ENCODE measurements at places on chromosomes 12 and 14.

- no peak for DNase-seq
Measured at GRCh38 chr12:15541996-15542631, 219.8 kb downstream of the PTPRO start.

DNA sequence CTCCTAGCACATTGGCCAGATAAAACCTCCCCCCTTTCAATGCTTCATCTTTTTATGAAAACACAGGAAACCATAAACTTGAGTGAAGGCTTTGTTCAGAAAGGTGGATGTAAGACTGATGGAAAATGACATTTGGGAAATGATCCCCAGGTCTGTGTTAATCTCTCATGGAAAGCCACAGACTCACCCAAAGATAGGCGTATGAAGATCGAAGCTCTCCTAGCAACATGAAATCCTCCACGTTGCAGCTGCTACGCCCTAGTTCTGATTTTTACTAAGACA is 63.4 kb upstream of the PTGR2 start:
- no peak for DNase-seq

DNA sequence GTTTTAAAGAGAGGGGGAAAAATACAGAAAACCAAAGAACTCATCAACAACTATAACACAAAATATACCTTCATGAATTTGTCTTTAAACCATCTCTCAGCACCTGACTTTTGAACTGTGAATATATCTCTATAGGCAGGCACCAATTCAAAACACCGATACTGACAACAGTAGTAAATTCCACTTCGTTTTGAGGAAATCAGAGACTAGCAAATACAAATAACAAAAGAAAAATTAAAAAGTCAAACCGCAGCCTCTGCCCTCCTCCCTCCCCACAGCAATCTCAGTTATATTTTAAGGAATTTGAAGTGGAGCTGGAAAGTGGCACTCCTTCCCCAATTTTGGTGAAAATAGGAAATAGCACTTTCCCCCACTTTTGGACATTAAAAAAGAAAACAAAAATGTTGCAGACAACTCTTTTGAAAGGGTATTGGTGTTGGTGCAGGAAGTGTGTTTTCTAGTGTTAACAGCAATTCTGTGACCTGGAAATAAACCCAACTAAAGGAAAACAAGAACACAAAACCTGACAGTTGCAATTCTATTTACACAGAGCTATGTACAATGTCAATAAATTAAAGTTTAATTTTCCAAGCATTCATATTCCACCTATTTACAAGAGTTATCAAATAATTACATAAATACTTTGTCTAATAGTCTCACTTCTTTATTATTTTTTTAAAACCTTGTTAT is 13.5 kb downstream of the TBX3 start:
- no peak for DNase-seq

DNA sequence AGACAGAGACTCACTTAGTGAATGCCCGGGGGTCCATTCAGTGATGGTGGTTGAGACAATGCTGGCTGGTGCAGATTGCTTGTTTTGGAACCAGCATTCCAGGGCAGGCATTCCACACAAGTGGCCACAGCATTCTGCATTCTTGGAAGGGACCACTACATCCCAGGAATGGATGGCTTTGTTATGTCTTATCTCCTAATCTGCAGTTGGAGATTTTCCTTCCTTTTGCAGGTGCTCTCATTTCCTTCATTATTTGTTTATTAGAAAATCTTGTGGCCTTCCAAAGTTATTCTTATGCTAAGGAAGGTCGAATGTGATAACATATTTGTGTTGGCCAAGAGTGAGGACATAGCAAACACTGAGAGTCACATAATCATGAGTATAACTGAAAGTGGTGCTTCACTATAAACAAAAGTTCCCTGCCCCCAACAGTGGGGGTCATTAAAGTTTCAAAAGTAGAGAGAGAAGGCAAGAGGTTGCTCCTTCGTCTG is 66.0 kb downstream of the BMP4 start:
- DNase-seq = no peak

DNA sequence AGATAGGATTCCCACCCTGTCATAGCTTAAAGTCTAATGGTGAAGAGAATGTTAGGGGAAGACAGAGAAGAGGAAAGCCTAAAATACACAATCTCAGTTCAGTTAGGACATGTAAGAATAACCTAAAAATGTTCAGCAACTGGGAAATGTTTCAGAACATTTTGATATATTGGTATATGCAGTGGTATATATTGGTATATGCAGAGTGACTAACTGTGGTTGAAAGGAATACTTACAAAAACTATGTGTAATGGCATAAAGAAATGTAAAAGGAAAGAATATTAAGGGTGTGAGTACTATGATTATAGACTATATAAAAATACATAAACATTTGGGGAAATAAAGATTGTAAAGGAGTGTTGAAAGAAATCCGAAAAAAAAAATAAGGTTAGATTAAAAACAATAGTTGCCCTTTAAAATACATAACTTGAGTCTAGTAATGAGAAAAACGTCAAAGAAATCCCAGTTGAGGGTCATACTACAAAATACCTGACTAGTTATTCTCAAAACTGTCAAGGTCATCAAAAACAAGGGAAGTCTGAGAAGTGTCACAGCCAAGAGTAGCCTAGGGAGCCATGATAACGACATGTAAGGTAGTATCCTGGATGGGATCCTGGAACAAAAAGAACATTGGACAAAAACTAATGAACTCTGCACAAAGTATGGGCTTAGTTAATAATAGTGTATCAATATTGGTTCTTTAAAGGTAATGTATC is 25.6 kb downstream of the ZDHHC17 start:
- no peak for DNase-seq

GRCh38 chr12:57740656-57741412 is 2.3 kb upstream of the AGAP2 start:
- DNase-seq = no peak

DNA sequence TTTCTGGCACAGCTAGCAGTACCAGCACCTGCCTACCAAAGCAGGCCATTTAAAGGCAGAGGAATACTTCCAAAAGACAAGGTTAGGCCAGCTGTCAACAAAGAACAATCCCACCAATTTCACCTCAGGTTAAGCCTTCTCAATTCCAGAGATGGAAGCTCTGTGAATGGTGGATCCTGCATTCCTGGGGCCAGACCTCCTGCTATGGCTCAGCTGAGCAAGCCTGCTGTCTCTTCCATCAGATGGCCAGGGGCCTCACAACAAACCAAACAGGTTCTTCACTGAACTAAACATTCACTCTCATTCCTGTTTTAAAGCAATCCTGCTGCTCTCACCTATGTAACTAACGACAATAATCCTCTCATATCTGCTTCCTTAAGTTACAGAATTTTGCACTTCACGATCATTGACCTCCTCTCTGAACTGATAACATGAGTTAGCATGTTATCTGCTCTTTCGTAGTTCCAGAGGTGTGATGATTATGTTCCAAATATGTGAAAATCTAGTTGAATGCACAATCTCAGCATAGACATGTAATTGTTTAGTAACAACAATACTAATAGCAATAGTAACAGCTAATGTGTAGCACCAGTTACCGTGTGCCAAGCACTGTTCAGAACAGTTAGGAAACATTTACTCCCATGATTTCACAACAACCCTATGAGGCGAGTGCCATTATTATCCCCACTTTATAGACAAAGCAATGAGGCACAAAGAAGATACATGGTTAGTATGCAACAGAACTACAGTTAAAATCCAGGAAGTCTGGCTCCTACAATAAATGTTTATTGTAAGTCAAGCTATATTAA is 73.2 kb downstream of the SLC2A13 start:
- no peak for DNase-seq

- no peak for DNase-seq
Measured at GRCh38 chr12:81245458-81245857, 167.6 kb downstream of the ACSS3 start.

- DNase-seq = no peak
Measured at GRCh38 chr14:69101331-69101826, 51.5 kb downstream of the DCAF5 start.

- no peak for DNase-seq
Measured at GRCh38 chr14:93019970-93020369, 95.8 kb downstream of the ITPK1 start.

- DNase-seq = no peak
Measured at GRCh38 chr12:3836641-3837040, 36.6 kb downstream of the PARP11 start.

GRCh38 chr12:80157645-80158044 is 58.3 kb downstream of the OTOGL start:
- no peak for DNase-seq

- no peak for DNase-seq
Measured at GRCh38 chr12:124611559-124612409, 44.4 kb upstream of the NCOR2 start.

- no peak for DNase-seq
Measured at GRCh38 chr12:117559978-117560377, 198.6 kb upstream of the NOS1 start.

GRCh38 chr12:109631751-109632150 is 58.2 kb downstream of the MVK start:
- no peak for DNase-seq

GRCh38 chr14:34050606-34051005 is 99.7 kb upstream of the EGLN3 start:
- no peak for DNase-seq

DNA sequence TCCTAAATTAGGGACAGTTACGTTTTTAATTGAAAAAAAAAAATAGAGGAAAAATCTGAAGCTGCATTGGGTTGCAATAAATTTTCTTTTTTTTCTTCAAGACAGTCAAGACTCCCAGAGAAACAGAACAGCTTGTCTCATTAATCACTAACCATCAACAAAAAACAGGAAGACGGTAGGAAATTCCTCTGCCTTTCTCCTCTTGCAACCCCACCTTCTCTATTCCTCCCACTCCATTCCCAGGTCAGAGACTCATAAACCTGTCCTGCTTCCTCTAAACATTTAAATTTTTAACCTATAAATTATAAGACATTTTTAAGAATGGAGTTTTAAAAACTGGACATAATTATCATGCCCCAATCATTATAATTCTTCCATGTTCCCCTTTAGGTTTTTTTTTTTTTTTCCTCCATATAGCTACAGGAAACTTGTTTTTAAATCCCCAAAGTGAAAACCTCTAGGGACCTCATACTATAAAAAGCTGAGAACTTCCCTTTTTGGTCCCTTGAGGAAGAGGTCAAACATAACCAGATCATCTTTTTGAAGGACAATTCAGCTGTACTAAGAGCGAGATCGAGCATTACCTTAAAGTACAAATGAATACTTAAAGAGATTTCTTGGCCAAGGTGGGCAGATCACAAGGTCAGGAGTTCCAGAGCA is 36.0 kb downstream of the CPM start:
- no peak for DNase-seq

DNA sequence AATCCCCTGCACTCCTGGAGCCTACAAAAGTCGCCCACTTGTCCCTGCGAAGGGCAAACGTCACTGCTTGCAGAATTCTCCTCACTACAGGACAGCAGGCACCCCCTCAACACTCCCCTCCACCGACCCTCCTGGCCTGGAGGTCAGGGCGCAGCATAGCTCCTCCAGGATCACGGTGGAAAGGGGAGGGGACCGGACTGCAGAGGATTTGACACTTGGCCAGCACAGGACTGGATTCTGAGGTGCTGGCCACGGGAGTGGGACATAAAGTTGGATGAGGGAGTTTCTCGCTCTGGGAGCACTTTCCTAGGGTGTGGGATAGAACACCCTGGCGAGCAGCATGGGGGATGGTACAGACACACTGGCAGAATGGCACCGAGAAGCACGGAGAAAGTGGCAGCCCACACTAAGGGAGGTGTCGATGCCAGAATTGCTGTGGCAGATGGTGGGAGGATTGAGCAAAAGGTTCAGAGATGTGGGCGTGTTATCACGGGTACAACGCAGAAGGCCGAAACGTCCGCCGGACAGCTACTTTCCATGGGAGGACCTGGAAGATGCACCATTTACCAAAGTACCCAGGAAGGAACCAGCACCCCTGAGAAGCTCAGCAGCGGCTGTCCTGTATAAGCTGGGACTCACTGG is 51.4 kb upstream of the DIO3 start:
- DNase-seq = no peak

DNA sequence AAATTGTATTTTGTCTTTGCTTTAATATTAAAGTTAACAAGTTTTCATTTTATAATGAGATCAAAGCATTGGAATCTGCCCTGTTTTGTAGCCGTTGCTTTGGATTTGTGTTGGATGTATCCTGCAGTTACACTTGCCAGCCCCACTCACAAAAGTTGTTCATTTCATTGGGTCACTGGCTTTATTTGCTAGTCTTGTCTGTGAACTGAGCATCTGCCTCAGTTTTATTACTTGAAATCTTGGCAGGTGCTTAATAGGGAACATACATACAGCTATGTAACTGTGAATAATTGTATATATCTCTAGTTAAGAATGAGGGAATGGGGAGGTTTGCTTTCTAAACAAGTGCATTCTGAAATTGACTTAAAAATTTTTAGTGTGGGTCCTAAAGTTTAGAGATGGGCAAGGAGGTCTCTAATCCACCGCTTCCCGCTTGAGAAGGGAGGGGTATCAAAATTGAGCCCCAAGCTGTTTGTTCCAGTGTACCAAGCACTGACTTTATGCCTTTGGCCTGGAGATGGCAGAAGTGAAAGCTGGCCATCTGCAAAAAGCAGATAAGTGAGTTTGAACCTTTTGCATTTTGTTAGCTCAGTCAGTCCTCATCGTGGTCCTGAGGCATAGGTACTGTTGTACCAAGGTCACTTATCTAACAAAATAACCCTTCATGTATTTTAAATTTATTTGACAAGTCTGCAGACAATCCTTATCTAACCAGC is 9.3 kb downstream of the EIF5 start:
- no peak for DNase-seq

- DNase-seq = peak; percentile 50
Measured at GRCh38 chr12:29591140-29592020, 93.9 kb upstream of the OVCH1 start.

GRCh38 chr12:108310489-108310888 is 28.6 kb downstream of the CMKLR1 start:
- no peak for DNase-seq

DNA sequence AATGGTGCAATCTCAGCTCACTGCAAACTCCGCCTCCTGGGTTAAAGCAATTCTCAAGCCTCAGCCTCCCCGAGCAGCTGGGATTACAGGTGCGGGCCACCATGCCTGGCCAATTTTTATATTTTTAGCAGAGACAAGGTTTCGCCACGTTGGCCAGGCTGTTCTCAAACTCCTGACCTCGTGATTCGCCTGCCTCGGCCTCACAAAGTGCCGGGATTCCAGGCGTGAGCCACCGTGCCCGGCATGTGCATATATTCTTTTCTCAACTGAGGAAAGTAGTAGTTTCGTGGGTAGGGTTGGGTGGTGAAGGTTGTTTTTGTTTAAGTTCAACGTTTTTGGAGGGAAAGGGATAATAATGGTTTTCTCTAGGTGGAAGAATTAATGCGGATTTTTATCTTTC is 94.2 kb upstream of the CEP83 start:
- no peak for DNase-seq

- no peak for DNase-seq
Measured at GRCh38 chr12:76804435-76804976, 40.6 kb downstream of the ZDHHC17 start.

GRCh38 chr12:59734371-59734770 is 138.5 kb downstream of the SLC16A7 start:
- DNase-seq = no peak

GRCh38 chr12:3631759-3632158 is 121.2 kb downstream of the CRACR2A start:
- no peak for DNase-seq

DNA sequence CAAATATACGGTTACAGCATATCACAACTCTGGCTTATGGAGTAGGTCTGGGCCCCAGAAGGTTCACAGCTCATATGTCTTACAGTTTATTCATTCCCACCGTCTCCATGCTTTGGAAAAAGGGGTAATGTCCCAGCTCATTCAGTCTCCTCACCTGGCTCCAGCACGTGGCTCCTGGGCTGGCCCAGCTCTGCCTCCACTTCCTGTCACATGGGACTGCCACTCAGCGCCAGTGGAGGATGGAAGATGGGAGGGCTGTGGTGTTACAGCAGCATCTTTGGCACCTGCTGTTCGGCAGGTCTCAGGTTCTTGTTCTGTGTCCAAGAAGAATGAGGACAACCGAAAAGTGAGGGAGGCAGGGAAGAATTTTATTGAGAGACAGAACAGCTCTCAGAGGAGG is 216.3 kb upstream of the ATXN7L3B start:
- DNase-seq = no peak
